ENCODE measurements at places on chromosomes 6 and 20.

DNA sequence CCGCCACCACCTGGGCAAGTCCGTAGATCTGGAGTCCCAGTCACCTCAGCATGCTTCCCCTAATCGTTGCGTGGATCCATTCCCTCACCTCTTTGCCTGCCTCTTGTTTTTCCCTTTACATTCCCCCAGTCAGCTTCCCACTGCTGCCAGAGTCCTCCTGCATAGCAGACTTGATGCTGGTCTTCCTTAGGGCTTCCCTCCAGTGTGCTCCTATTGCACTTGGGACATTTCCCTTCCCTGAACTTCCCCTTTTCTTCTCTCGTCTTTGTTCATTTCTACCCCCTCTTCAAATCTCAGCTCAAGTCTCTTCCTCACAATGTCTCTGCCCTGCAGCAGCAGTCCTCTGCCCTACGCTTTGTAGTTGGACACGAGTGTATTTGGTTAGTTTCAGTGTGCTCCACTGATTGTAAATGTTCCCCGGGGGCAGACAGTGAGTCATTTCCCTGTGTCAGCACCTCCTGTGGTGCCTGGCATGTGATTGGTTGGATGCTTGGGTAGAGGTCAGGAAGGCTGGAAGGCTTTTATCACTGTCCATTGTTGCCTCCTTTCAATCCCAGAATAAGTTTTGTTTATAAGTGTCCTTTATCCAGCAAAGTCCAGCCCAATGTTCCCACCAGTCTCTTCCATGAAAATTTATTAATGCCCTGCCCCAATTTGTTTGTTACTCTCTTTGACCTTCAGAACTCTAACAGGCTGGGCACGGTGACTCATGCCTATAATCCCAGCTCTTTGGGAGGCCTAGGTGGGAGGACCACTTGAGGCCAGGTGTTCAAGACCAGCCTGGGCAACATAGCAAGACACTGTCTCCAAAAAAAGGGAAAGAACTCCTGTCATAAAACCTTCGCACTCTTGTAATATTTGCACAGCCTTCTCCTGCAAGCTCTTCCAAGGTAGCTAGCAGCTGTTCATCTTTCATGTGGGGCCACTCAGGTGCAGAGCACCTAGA lies 38.3 kb downstream of the FAM120B start:
- DNase-seq, result no peak

GRCh38 chr6:8499540-8499939 lies 64.2 kb upstream of the SLC35B3 start:
- DNase-seq, result no peak

DNA sequence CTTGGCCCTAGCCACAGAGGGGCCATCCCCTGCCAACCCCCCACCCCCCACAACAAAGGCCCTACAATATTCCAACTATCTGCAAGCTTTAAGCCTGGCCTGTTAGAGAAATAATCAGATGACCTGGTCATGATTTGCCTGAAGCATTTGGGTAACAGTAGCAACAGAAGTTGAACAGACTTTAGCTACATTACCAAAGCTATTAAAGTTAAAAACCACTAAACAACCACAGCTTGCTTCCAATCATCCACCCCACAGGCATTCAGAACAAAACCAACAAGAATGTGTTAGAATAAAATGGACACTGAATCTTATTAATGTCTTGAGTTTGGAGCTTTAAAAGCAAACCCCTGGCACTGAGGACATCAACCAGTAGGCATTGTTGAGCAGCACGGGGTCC lies 250.9 kb downstream of the LRFN2 start:
- DNase-seq, result no peak

GRCh38 chr6:84361372-84362192 lies 134.1 kb upstream of the CEP162 start:
- DNase-seq, result no peak

- no peak for DNase-seq
Observed at GRCh38 chr6:69098910-69099309, 463.8 kb downstream of the ADGRB3 start.

DNA sequence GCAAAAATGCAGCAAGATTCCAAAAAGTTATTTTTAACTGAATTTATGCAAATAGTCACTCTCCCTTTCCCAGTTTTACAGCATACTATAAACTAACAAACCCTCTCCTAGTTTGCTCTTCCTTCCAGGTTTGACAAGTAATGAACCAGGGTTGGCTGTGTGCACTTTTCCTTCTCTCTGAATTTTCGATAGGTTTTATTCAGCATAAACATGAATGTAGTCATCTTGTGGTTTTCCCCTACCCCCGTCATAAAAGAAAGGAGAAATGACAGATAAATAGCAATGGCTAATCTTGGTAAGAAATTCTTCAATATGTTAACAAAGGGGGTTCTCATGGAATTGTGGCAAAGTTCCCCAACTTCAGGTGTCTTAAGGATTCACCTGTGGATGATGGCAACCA lies 26.3 kb downstream of the PRDM1 start:
- no peak for DNase-seq

- no peak for DNase-seq
Observed at GRCh38 chr6:146819596-146820320, 221.0 kb downstream of the ADGB start.

DNA sequence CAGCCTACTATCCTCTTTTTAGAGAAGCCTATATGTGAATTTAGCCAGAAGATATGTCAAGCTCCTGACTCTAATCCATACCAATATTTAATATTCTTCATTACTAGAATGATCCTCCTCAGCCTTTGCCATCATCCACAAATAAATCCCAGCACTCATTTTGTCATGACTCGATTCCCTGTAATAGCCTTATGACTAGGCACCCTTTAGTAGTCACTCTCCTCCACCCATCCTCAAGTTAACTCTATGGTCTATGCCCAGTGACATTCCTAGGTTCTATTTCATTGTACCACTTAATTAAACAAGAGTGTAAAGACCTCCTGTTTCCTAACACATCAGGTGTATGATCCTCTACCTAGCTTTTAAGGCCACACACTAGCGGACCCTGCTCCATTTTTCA lies 450.4 kb upstream of the CITED2 start:
- DNase-seq, result no peak

DNA sequence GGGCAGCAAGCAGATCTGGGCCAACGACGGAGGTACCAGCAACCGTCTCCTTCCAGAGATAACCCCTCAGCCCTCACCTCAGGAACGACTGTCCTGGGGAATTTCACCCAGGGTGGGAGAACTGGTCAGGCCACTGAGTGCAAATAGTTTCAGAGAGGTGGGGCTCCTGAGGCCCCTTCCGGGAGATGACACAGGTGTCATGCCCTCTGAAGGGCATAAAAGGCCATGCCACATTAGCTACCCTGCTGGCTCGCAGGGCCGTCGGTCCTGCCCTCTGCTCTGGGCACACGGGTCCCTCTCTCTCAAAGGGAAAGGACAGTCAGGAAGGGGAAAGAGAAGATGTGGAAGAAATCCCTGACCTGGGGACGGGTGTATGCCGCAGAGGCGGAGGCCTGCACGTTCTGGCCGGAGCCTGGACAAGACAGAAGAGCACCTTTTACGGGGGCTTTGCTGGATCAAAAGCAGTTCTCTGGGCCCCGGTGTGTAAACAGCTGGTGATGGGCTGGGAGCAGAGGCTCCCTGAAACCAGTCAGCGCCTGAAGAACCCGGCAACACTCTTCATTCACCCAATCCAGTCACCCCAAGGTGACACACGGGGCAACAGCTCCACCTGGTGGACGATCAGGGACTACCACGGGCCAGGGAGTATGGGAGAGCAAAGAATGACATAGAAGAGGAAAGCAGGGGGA lies 6.4 kb upstream of the TAF8 start:
- peak; percentile 95 for DNase-seq

GRCh38 chr6:3911614-3912336 lies 62.6 kb downstream of the FAM50B start:
- DNase-seq, result no peak

GRCh38 chr6:7267466-7268091 lies 45.4 kb downstream of the SSR1 start:
- DNase-seq, result no peak

- DNase-seq, result no peak
Observed at GRCh38 chr6:108106694-108107093, 32.2 kb upstream of the OSTM1 start.

DNA sequence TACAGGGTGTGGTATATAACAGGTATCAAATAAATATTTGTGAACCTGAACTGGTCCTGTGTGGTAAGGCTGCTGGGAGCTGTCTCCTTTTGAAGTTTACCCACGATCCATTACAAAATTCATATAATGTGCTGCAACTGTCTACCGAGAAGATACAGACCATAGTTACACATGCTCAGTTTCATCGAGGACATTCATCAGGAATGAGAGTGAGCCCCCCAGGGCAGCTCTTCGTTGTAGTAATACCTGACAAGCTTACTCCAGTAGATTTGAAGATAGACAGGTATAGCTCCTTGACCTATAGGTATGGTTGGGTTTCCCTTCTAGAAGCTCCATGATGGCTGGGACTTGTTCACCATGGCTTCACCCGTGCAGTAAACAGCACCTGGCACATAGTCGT lies 25.7 kb downstream of the ARMC2 start:
- no peak for DNase-seq

GRCh38 chr6:13298446-13298845 lies 29.9 kb downstream of the TBC1D7 start:
- no peak for DNase-seq

- DNase-seq, result no peak
Observed at GRCh38 chr6:47252633-47253032, 57.1 kb downstream of the TNFRSF21 start.

- no peak for DNase-seq
Observed at GRCh38 chr6:151044465-151045441, 179.3 kb downstream of the MTHFD1L start.

DNA sequence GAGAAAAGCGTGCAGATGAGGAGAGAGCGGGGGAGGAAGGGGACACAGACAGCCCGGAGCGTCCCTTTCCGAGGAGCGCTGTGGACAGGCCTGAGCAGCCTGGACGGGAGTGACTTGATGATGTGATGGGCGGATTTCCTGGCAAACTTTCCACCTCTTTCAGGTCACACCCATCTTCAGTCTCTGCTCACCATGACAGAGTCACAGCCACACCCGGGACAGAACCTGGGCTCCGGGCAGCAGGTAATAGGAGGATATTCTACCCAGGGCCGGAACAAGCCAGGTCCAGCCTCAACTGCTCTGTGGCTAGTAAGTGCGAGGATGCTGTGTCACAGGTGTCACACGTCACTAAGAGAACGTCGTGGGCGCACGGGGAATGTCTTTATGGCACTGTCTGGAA lies 84.3 kb downstream of the THBS2 start:
- DNase-seq, result no peak

DNA sequence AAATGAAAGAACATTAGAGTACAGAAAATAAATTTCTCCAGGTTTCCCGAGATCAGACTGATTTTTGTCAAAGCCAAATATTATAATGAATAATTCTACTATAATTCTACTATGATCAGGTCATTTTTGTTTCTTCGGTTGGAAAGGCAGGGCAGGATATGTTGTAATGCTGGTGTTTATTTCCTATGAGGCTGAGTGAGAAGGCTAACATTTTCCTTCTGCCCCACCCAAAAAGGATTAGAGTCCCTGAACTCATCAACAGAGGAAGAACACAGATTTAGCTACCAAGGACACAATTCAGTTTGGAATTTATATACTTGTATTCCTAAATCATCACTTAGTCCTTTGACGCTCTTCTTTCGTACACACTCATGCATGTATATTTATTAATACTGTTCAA lies 318.9 kb downstream of the SYNE1 start:
- no peak for DNase-seq

- DNase-seq, result peak; percentile 69
Observed at GRCh38 chr20:36856691-36857635, 19.0 kb upstream of the TLDC2 start.

DNA sequence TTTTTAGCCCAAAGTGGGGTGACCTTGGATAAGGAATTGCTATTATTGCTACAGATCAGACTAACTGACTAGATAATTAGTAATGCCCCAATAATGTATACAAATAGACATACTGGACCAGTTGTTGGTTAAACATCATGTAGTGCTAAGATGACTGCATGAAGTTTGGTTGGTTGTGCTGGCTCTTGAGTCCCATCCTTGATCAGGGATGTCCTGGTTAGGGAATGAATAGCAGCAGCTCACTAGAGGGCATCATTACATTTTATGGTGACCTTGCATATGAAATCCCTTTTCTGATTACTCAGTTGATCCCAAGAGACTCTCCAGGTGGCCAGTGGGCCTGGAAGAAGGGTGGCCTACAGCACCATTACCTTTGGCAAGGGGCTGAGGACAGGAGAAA lies 10.9 kb downstream of the TPBG start:
- DNase-seq, result no peak

- DNase-seq, result peak; percentile 69
Observed at GRCh38 chr6:106520711-106521401, 108.4 kb downstream of the RTN4IP1 start.

- DNase-seq, result no peak
Observed at GRCh38 chr6:22980446-22980845, 411.1 kb downstream of the HDGFL1 start.

Data from activated naive CD8-positive, alpha-beta T cell treated with anti-CD3 and anti-CD28 coated beads, Interleukin-2, amount 10 ng/mL, durations not matched to agents 7 days and 5 days (primary cell).